ENCODE measurements at places on chromosomes 5 and 9.
A peak's percentile ranks its signal among the peaks of the same experiment; 100 is the strongest.

GRCh38 chr9:14523545-14523944 lies 169.7 kb downstream of the ZDHHC21 start:
- DNase-seq: no peak

DNA sequence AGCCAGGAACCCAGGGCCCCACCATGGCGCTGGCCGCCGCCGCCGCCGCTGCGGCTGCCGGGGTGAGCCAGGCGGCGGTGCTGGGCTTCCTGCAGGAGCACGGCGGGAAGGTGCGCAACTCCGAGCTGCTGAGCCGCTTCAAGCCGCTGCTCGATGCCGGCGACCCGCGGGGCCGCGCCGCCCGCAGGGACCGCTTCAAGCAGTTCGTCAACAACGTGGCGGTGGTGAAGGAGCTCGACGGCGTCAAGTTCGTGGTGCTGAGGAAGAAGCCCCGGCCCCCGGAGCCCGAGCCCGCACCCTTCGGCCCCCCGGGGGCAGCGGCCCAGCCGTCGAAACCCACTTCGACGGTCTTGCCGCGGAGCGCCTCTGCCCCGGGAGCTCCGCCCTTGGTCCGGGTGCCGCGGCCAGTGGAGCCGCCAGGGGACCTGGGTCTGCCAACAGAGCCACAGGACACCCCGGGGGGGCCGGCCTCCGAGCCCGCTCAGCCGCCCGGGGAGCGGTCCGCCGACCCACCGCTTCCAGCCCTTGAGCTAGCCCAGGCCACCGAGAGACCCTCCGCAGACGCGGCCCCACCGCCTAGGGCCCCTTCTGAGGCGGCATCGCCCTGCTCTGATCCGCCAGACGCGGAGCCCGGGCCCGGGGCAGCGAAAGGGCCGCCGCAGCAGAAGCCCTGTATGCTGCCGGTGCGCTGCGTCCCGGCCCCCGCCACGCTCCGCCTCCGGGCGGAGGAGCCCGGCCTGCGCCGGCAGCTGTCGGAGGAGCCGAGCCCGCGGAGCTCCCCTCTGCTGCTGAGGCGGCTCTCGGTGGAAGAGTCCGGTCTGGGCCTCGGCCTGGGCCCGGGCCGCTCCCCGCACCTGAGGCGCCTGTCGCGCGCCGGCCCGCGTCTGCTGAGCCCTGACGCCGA lies 749 bp downstream of the SOWAHA start:
- no peak for DNase-seq

DNA sequence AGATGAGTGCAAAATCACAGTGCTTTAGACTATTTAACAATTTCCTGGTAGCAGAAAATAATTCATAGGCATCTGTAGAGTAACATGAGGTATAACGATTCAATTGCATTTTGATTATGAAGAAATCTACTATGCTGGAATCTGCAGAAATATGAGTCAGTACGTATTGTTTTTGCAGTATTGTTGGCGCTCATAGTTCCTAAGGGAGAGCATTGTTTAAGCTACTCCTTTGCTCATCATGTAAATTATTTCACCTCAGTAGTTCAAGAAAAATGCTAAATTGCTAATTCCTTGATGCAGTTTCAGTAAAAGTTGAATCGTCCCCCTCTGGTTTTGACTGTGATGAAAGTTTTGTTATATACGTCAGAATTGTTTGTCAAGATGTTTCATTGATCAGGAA lies 458.4 kb downstream of the HINT1 start:
- DNase-seq: no peak

DNA sequence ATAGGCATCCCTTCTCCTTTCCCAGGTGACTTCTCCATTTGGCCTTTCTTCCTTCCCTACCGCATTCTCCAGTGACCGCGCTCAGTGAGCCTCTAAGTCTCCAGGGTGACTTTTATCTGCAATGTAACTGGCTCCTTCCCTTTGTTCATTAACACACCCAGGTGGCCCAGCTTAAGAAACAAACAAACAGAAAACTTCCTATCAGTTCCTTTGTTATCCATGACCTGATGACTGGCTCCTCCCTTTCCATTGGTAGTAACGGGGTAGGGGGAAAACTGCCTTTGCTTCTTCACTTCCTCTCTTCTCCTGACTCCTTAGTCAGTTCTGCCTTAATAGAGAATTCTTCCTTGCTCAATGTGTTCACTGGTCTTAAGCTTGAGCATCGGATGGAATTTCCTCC lies 7.0 kb upstream of the SH3GL2 start:
- no peak for DNase-seq

DNA sequence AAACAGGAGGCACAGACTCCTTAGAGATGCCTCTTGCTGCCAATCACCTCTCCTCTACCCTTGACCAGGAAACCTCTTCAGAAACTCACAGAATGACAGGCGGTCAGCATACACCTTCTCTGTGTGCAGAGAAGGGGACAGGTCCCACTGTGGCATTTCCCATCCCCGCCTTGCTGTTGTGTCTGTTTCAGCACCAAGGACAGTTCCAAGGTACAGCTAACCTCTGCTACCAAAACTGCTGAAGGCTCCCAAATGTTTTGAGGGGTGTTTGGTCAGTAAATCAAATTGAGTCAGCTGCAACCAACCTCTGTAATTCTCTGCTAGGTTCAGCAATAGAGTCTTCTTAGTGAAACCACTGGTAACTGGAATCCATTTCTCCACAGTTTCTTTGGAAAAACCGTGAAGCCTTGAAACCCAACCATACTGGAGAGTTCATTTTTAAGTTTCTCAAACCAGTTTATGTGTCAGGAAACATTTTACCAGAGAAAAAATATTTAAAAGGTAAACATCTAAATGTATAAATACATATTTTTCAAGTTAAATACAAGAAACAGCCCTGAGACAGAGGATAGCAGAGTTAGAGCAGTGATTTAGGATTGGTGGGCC lies 122.0 kb downstream of the DRD1 start:
- peak; percentile 47 for DNase-seq

Measured in mucosa of descending colon (tissue), 3 donors.